Hair follicle dermal papilla cell (primary cell): ENCODE measurements at places on chromosomes 5 and 9. TPM values are rescaled to one million over a fixed set of nuclear protein-coding genes. Genes with fewer than 3 reads are reported as not detected.

Gene PCDHB10
- 0.81 and 0.97 TPM in 2 replicates for total RNA-seq

Gene FAM81B
- not detected in 2 replicates for total RNA-seq

Gene SV2C
- not detected in 2 replicates for total RNA-seq

Gene PCDHGB5
- 28.4 and 32.7 TPM in 2 replicates for total RNA-seq

Gene WNT8A
- not detected in 2 replicates for total RNA-seq

Gene EIF4E1B
- not detected in 2 replicates for total RNA-seq

Gene ZNF366
- total RNA-seq = under 0.01 TPM in 1 of 2 replicates, not detected in the other

Gene SPATA31C1
- not detected in 2 replicates for total RNA-seq

Gene TEX48
- not detected in 2 replicates for total RNA-seq

Gene IRX2
- total RNA-seq = 28.6 and 29.6 TPM in 2 replicates

Gene GABRA1
- not detected in 2 replicates for total RNA-seq

Gene ECSCR
- total RNA-seq = 1.8 TPM in 1 of 2 replicates, not detected in the other

Gene HTR4
- total RNA-seq = not detected in 2 replicates

Gene ARSI
- 9.4 and 12.0 TPM in 2 replicates for total RNA-seq

Gene ADAMTSL1
- 75.3 and 123 TPM in 2 replicates for total RNA-seq

Gene DHFR
- 8.1 and 12.0 TPM in 2 replicates for total RNA-seq

Gene BRINP1
- 1.9 and 2.9 TPM in 2 replicates for total RNA-seq

Gene MORN5
- total RNA-seq = not detected in 2 replicates

Gene IRGM
- not detected in 2 replicates for total RNA-seq

Gene BHMT2
- 12.4 and 17.5 TPM in 2 replicates for total RNA-seq

Gene SMIM32
- not detected in 2 replicates for total RNA-seq

Gene SPATA31A3
- not detected in 2 replicates for total RNA-seq

Gene NOXA1
- total RNA-seq = 0.49 and 0.65 TPM in 2 replicates
